ENCODE measurements at places on chromosomes 6 and 20.

GRCh38 chr6:133245422-133245903 is 4.3 kb downstream of the EYA4 start:
- DNase-seq, result no peak

- no peak for DNase-seq
Measured at GRCh38 chr6:90465686-90466085, 121.2 kb downstream of the MAP3K7 start.

DNA sequence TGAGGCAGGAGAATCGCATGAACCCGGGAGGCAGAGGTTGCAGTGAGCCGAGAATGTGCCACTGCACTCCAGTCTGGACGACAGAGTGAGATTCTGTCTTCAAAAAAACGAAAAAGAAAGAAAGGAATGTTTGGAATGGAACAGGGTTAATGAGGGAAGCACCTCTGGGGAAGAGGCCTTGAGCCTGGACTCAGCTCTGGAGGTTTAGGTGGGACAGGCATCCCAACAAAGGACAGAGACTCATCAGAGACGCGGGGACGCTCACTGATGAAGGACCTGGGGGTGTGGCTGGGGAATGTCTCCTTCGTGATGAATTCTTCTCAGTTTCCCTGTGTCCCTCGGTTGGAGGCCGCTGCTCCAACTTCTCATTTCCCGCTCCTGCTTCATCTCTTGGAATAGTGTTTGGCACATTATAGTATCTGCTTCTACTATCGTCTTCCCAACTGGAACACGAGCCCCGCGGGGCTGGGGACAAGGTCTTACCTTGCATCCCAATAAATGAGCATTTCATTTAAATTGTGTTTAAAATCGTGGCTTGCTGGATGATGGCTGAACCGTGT is 27.6 kb downstream of the KIF25 start:
- no peak for DNase-seq

- no peak for DNase-seq
Measured at GRCh38 chr6:119312441-119312840, 37.1 kb downstream of the MAN1A1 start.

DNA sequence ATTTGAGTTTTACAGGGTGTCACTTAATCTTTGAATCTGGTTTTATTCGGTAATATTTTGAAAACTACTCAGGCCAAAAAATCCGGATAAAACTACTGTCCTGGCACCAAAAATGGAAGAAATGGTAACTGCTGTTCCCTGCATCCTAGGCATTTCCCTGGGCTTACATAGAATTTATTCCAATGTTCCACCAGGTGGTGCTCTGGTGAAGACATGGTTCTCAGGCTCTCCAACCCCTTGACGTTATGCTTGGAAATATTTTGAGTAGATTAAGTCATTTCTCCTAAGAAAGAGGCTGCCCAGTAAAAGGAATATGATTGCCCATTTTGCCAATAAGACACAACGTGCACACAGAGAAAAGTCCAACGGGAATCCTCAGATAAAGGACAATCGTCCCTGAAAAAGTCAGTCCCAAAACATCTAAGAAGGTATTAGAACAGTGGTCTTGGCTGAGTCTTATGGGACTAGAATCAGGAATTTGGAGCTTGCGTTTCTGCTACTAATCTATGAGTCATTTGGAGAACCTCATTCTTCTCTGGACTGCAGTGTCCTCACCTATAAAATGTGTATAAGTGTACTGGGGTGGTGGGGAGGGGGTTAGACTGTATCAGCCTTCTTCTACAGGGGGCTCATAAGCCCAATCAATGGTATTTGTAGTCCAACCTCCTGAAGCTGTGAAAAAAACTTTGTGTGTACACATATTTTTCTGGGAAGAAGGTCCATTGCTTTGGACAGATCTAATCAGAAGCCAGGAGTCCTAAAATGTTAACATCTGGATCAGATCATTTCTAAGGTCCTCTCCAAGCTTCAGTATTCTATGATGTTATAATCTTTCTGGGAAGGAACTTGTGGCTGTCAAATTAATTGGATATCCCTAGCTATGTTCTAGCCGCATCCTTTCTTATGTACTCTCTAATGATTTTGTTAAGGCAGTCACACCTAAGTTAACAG is 131.0 kb upstream of the BMP2 start:
- DNase-seq, result no peak

GRCh38 chr20:34512955-34513419 is 3.2 kb upstream of the DYNLRB1 start:
- DNase-seq, result no peak

DNA sequence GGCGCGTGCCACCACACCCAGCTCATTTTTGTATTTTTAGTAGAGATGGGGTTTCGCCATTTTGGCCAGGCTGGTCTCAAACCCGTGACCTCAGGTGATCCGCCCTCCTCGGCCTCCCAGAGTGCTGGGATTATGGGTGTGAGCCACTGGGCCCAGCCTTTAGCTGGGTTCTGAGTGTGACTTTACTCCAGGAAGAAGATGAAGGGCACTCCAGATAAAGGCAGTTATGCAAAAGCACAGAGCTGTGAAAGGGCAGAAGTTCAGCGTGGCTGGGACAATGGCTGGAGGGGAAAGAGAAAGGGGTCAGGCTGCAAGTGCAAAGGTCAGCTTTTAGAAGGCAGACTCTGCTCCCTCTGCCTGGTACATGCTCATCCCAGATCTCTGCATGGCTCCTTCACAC is 39.7 kb downstream of the MAP3K5 start:
- DNase-seq, result no peak

GRCh38 chr6:72350296-72350881 is 271.5 kb upstream of the KCNQ5 start:
- DNase-seq, result no peak

DNA sequence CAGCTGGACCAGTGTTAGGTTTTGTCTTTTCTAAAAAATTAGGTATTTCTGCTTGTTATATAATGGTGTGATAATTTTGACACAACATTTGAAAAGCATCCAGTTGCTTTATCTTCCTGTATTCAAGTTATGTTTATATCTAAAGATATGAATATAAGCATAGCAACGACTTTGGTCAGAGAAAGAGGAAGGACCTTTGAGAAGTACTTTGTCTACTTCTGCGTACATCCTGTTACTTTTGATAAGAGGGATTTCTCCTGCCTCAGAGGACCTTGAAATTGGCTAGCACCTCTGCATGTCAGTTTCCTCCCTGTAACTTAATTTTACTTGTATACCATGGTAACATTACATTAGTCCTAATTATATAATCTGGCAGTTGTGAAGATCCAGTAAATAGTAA is 24.8 kb downstream of the PHF20 start:
- DNase-seq, result no peak

GRCh38 chr6:166305562-166306117 is 2.6 kb downstream of the PRR18 start:
- no peak for DNase-seq

DNA sequence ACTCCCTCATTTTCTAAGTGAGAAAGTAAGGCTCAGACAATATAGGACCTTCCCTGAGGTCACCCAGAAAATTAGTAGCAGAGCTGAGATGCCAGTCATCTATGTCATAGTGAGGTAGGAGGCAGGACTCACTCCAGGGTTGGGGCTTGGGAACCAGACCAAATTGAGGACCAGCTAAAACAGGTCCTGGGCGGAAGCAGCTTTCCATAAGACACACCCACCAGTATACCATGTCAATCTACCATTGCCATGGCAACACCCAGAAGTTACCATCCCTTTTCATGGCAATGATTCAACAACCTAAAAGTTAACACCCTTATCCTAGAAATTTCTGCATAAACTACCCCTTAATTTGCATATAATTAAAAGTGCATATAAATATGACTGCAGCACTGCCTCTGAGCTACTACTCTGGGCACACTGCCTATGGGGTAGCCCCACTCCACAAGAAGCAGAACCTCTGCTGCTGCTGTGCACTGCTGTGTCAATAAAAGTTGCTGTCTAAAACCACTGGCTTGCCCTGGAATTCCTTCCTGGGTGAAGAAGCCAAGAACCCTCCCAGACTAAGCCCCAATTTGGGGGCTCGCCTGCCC is 30.3 kb upstream of the OCSTAMP start:
- no peak for DNase-seq

GRCh38 chr6:126531840-126532239 is 191.9 kb downstream of the CENPW start:
- DNase-seq, result no peak

- no peak for DNase-seq
Measured at GRCh38 chr6:169589293-169589692, 112.5 kb downstream of the WDR27 start.

DNA sequence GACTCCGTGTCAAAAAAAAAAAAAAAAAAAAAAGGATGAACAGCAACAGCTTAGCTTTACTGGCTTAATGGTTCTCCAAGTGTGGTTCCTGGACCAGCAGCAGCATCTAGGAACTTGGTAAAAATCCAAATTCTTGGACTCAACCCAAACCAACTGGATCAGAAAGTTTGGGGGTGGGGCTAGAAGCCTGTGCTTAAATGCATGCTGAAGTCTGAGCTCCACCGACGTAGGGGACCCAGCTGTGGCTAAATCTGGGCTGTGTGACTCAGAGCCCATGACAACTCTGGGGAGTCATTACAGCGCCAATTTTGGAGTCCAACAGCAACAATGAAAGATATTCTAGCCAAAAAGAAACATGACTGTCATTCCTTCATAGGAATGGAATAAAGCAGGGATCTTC is 13.6 kb upstream of the CHD6 start:
- no peak for DNase-seq

GRCh38 chr6:75528423-75528822 is 34.8 kb upstream of the FILIP1 start:
- no peak for DNase-seq

DNA sequence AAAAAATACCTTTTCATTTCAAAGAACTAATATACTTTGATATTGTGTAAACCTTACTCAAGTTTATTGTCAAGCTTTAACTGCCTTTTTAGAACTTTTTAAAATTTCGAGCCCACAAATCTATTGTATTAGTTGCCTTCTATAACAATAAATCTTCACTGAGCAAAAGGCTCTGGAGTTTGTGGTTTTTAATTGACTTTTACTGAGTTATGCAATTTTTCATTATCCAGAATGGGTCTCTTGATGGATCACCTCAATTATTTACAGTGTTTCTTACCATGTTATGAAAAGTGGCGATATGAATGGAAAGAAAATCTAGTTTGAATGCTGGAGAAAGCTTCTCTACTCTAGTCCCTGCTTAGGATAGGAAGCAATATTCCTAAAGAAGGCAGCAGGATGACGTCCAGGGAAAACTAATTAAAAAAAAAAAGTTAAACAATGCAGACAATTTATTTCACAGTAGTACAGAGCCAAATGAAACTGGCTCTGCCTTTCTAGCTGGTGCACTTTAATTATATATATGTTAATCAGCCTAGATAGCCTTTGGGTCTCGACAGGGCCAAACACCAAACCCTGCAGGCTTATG is 5.0 kb downstream of the ID4 start:
- DNase-seq, result no peak

GRCh38 chr6:35400111-35400510 is 52.0 kb upstream of the FANCE start:
- no peak for DNase-seq

DNA sequence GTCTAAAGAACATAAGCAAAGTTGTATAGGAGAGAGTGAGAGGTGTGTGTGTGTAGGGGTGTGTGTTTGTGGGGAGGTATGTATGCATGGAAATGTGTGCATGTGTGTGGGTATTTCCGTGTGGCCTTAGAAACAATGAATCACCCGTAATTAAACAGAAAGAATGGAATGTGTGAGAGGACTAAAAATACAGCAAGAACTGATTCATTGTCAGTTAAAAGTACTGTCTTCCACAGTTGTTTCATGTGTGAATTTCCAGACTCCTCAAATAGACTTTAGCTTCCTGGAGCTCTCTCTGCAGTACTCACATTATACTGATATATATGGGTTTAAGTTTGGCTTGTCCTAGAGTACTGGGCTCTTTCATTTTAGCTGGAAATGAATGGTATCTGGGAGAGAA is 145.7 kb downstream of the RIMS1 start:
- DNase-seq, result no peak

DNA sequence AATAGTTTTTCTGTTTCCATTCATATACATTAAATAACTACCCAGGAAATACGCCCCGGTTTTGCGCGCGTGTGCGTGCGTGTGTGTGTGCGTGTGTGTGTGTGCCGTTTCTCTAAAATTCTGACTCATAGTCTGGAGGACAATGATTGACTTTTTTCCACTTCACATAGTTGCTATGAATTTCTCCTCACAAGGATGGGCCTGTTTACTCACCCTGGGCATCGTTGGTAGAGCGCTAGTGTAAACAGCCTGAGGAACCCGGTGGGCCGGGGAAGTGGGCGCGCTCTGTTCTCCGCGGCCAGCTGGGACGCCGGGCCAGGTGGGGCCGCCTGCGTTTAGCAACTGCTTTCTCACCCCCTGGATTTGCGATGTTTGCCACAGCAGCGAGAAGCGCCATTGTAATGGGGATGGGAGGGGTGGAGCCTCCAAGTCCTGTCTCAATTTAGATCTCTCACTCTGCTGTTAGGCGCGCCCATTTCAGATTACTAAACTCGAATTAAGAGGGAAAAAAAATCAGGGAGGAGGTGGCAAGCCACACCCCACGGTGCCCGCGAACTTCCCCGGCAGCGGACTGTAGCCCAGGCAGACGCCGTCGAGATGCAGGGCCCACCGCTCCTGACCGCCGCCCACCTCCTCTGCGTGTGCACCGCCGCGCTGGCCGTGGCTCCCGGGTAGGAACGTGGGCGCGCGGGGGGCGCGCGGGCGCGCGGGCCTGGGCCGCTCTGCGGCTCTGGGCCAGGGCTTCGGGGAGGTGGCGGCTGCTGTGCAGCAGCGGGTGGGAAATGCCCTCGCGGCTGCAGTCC is at the start of gene CD109:
Gene CD109 (plus strand): TSS at position 585 of the 803 bp plus-strand sequence. CDS start 13 bp downstream, at position 598.
- DNase-seq, result peak; percentile 33

- no peak for DNase-seq
Measured at GRCh38 chr20:59378396-59378795, 78.0 kb downstream of the EDN3 start.

DNA sequence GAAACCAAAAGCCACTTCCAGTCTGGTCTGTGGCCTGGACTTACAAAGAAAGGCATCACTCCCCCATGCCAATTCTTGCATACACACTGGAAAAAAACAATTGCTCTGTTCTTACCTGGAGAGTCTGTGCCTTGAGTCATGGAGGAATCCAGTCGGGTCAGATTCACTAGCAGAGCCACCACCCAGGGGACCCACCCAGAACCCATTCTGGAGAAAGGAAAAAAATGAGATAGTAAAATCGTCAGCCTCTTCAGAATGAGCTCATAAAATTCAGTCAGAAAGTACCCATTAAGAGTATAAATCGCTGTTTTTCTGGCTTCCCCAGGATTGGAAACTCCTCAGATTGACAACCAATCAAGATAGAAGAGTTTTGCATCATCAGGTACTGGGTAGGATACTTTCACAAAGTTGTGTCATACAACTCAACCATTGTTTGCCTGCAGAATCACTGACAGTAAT is at the start of gene HLA-DOB:
Gene HLA-DOB (minus strand): TSS at position 257 of the 459 bp plus-strand sequence. CDS start 51 bp downstream, at position 206.
- no peak for DNase-seq

- no peak for DNase-seq
Measured at GRCh38 chr6:77511860-77512259, 48.6 kb upstream of the HTR1B start.

- no peak for DNase-seq
Measured at GRCh38 chr6:81051952-81052351, 700.5 kb downstream of the TENT5A start.

DNA sequence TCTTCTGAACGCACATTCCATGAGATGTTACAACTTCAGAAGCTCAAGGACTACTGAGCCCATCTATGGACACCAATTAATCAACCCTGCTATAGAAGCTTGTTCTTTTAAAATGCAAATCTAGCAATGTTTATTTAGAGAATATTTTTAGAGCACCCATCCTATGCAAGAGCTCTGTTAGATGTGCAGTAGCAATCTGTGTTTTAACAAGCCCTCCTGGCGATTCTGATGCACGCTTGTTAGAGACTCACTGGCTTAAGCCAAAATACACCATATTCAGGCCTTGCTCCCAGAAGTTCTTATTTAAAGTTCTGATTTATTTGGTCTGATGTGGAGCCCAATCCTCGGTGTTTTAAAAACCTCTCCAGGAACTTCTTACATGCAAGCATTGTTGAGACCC is 21.1 kb upstream of the ARG1 start:
- DNase-seq, result no peak
